ENCODE measurements at places on chromosomes 2 and 18. TPM values are rescaled to one million over a fixed set of nuclear protein-coding genes. Genes with fewer than 3 reads are reported as not detected.

The DTYMK gene
- total RNA-seq: 102 TPM

The QPCT gene
- total RNA-seq: 1.6 TPM

The MAL gene
- 264 TPM for total RNA-seq

The ALKAL2 gene
- 0.18 TPM for total RNA-seq

The SERPINB12 gene
- total RNA-seq: not detected

The RBM44 gene
- total RNA-seq: 1.1 TPM

The KCNF1 gene
- total RNA-seq: not detected

The MERTK gene
- total RNA-seq: 1.3 TPM

The CDK15 gene
- not detected for total RNA-seq

The DRC1 gene
- total RNA-seq: not detected

DNA sequence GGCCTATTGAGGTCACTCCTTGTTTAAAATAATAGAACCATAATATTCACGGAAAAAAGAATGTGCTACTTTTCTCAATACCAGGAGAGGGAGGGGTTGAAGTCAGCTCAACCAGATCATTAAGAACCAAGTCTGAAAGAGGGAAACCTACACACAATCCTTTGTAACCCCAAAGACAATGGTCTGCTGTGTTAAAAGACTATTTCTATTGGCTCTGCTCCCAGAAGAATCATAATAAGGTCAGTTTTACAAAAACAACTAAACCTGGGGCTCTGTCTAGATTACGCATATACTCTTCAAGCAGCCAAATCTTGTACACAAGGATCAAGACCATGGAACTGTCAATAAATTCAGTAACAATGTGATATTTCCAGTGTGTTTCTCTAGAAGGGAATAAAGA is 177.2 kb upstream of the CRIM1 start:
- no peak overlapping the region for H3K4me3 ChIP-seq
- H3K4me1 ChIP-seq: no peaks in the 10 kb centered on the region
- peaks cover 11% of the 10 kb centered on the region for H3K27me3 ChIP-seq
- no peaks in the 10 kb centered on the region for H3K36me3 ChIP-seq
- H3K27ac ChIP-seq: no peak overlapping the region
- no peak for DNase-seq

- no peak overlapping the region for H3K4me3 ChIP-seq
- H3K27ac ChIP-seq: no peak overlapping the region
- no peak for DNase-seq
Measured at GRCh38 chr2:205712508-205712907, 30.2 kb downstream of the NRP2 start.

- H3K27me3 ChIP-seq: no peaks in the 10 kb centered on the region
- H3K27ac ChIP-seq: no peak overlapping the region
- H3K4me1 ChIP-seq: peaks cover 8% of the 10 kb centered on the region
- DNase-seq: no peak
Measured at GRCh38 chr2:182763311-182763912, 47.4 kb downstream of the DNAJC10 start.

- H3K4me3 ChIP-seq: no peak overlapping the region
- peaks cover 4% of the 10 kb centered on the region for H3K27me3 ChIP-seq
- H3K36me3 ChIP-seq: no peaks in the 10 kb centered on the region
- no peak for DNase-seq
Measured at GRCh38 chr2:26617588-26618083, 23.5 kb downstream of the CIB4 start.

- H3K4me3 ChIP-seq: no peak overlapping the region
- no peak overlapping the region for H3K27ac ChIP-seq
- H3K27me3 ChIP-seq: no peaks in the 10 kb centered on the region
- no peak for DNase-seq
- H3K4me1 ChIP-seq: no peaks in the 10 kb centered on the region
Measured at GRCh38 chr2:17191223-17191622, 327.0 kb downstream of the RAD51AP2 start.

DNA sequence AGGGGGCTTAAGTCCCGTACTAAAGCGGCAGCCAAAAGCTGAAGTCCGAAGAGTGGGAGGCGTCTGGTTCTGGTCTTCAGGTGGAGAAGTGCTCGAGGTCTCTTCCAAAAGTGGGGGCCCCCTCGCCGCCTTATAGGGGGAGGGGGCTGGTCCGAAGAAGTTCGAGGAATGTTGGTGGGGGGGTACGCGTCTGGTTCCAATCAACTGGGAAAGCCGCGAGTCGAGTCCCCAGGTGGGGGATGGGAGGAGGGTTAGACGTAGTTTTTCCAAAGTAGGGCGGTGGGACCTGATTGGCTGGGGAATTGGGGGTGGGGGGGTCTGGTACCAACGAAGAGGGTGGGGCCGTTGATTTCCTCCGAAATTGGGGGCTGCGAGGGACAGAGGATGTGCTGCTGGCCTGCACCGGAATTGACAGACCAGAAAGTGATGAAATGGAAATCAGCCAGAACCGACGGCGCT is 594 bp downstream of the ITM2C start:
- no peak overlapping the region for H3K27ac ChIP-seq
- H3K4me1 ChIP-seq: peaks cover 24% of the 10 kb centered on the region
- peaks cover 61% of the 10 kb centered on the region for H3K27me3 ChIP-seq
- no peaks in the 10 kb centered on the region for H3K36me3 ChIP-seq
- peak overlapping the region; percentile 56 for H3K4me3 ChIP-seq
- no peak for DNase-seq

- no peaks in the 10 kb centered on the region for H3K36me3 ChIP-seq
- no peaks in the 10 kb centered on the region for H3K27me3 ChIP-seq
Measured at GRCh38 chr2:6372317-6372901, 493.3 kb downstream of the CMPK2 start.

DNA sequence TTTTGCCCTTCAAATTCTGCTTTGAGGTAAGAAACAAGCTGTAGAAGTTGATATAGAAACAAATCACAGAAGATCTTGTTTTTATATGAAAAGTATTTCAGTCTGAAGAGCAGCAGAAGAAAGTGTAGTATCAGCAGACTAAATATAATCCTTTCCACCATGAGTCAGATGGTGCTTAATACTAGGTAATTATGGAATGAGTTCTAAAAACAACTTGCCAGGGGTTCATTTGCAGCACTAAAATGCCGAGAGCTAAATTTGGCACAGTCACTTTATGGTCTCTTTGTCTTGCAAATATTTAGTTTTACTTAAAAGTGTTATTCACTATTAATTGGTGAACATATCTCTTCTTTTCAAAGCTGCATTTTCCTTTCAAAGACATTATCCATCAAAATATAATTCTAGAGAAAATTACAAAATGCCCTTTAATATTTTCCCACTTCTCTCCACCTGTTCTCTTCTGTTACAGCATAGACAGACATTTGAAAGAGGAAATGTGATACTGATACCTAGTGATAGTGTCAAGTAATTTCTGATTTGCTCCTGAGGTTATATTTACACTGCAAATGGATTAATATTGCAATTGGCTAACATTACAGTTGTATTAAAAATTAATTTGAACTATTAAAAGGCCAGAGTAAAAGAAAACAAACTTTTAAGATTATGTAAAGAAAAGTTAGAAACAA is 5.3 kb downstream of the MYL1 start:
- no peak for DNase-seq
- H3K27me3 ChIP-seq: no peaks in the 10 kb centered on the region
- no peak overlapping the region for H3K4me3 ChIP-seq
- no peaks in the 10 kb centered on the region for H3K36me3 ChIP-seq

DNA sequence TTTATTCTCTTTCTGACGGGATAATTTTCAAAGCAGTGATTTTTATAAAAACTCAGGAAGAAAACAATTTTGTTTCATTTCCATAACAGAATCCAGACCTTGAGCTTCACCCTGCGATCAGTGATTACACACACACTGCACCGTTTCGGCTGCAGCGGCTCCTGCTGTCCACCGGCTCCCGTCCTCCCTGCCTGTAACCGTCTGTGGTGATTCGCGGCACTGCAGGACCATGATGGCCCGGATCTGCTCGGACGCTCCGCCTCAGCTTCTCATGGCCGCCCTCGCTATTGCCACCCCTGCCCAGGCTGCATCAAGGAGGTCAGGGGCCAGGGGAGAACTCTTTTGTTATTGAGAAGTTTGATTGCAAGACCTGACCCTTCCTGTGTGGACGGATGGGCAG is 246.1 kb downstream of the TWIST2 start:
- DNase-seq: no peak
- no peaks in the 10 kb centered on the region for H3K4me1 ChIP-seq
- H3K4me3 ChIP-seq: no peak overlapping the region

- no peak for DNase-seq
- H3K27me3 ChIP-seq: no peaks in the 10 kb centered on the region
- H3K27ac ChIP-seq: no peak overlapping the region
- H3K36me3 ChIP-seq: no peaks in the 10 kb centered on the region
- H3K4me1 ChIP-seq: peaks cover 2% of the 10 kb centered on the region
Measured at GRCh38 chr2:237596520-237597195, 6.1 kb upstream of the RAB17 start.

- no peaks in the 10 kb centered on the region for H3K36me3 ChIP-seq
- H3K27me3 ChIP-seq: peaks cover 16% of the 10 kb centered on the region
- DNase-seq: no peak
- H3K4me1 ChIP-seq: no peaks in the 10 kb centered on the region
- H3K27ac ChIP-seq: no peak overlapping the region
- H3K4me3 ChIP-seq: no peak overlapping the region
Measured at GRCh38 chr18:48375150-48375800, 33.9 kb downstream of the ZBTB7C start.

DNA sequence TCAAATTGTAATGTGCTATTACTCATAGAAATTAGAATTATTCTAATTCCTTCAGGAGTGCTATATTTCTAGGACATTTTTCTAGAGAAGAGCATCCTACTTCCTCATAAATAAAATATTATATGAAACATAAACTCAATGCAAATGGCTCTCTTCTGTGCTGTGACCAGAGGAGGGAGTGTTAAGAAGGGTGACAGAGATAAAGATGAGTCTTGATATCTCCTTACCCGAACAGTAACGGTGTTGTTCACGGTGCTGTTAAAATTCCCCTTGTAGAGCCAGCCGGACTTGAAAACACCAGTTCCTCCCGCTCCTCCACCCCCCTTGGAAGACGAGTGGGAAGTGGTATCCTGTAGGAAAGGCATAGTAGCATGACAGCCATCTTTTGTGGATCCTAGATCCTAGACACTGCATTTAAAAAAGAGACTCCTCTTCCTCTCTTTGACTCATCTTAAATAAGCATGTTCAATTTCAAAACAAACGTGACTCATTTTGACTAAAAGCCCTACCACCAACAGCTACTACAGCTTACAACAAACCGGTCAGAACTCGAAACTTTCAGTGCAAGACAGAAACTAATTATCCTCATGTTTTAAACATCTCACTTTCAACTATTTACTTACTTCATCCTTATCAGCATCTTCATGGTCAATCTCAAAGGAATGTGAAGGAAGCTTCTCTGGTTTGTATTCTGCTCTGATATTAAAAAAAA is 156.3 kb downstream of the DOCK10 start:
- no peak overlapping the region for H3K4me3 ChIP-seq
- no peak for DNase-seq
- peaks cover 77% of the 10 kb centered on the region for H3K4me1 ChIP-seq
- no peaks in the 10 kb centered on the region for H3K27me3 ChIP-seq
- H3K36me3 ChIP-seq: peaks cover 81% of the 10 kb centered on the region

DNA sequence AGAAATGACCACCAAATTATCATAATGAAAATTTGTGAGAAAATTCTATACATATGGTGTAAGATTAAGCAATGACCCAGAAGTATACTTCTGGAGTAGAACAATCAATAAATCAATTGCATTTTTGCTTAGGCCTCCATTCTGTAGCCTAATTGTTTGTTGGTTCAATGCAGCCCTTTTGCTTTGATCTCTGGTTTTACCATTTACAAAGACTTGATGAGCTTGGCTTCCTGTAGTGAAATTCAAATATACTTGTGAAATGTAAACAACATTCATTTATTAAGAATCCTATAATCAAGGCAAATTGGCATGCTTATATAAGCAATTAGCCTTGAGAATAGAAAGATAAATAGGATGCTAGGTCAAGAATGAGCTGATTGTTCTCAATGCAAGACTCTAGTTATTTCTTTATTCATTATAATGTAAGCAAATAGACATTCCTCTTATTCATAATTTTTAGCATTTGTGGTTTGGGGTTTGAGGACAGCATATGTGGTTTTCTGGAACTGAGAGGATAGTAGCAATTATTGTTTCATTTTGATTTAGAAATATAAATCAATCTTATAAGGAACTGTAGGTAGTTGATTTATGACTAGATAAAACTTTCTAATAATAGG is 9.7 kb downstream of the FMNL2 start:
- no peak overlapping the region for H3K27ac ChIP-seq
- no peak overlapping the region for H3K4me3 ChIP-seq
- peaks cover 6% of the 10 kb centered on the region for H3K4me1 ChIP-seq
- no peaks in the 10 kb centered on the region for H3K36me3 ChIP-seq

- H3K27me3 ChIP-seq: no peaks in the 10 kb centered on the region
- H3K4me3 ChIP-seq: peak overlapping the region; percentile 98
- no peak for DNase-seq
- H3K36me3 ChIP-seq: peaks cover 3% of the 10 kb centered on the region
- peak overlapping the region; percentile 80 for H3K27ac ChIP-seq
Measured at GRCh38 chr2:69827796-69828540, 1.5 kb upstream of the GMCL1 start.

DNA sequence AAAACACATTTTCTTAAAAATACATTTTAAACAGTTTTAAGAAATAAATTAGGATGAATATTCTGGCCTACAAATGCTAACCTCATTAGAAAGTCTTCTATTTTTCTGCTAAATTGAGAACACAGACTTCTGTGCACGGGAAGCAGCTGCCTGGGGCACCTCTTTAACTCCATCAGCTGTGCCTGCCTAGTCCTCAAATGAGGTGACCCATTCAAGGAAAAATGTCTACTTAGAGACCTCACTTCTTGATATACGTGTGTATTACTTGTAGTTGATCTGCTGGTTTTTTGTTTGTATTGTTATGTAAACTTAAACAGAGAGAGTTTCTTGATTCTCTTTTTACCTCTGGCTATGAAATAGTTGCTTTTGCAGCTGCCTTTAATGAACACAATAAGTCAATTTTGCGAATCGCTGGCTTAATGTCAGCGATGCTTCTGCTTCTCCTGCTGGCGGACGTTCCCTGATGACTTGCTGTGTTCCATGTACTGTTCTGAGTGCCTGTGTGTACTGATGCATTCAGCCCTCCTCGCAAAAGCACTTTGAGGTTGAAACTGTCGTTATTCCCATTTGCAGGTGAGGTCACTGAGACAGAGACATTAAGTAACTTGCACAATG is 88.7 kb upstream of the TXNDC2 start:
- no peak overlapping the region for H3K4me3 ChIP-seq
- no peak overlapping the region for H3K27ac ChIP-seq
- H3K36me3 ChIP-seq: no peaks in the 10 kb centered on the region
- no peak for DNase-seq
- no peaks in the 10 kb centered on the region for H3K27me3 ChIP-seq

DNA sequence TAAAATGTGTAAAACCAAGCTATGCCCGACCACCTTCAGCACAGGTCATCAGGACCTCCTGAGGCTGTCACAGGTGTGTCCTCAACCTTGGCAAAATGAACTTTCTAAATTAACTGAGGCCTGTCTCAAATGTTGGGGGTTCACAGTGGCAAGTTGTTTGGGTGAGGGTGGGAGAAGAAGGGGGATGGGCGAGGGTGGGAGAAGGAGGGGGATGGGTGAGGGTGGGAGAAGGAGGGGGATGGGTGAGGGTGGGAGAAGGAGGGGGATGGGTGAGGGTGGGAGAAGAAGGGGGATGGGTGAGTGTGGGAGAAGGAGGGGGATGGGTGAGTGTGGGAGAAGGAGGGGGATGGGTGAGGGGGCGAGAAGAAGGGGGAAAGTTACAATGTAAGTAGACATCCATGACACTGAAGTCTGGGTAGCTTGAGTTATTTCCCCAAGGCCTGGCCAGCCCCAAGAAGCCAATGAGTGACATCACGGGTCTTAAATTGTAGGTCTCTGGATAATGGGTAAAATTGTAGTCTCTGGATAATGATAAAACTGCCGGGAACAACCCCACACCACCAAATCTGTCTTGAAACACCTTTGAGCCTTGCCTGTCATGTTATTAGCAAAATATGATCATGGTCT is 56.3 kb downstream of the TIMM21 start:
- H3K27me3 ChIP-seq: no peaks in the 10 kb centered on the region
- no peak overlapping the region for H3K4me3 ChIP-seq
- no peaks in the 10 kb centered on the region for H3K36me3 ChIP-seq
- no peak for DNase-seq
- H3K27ac ChIP-seq: no peak overlapping the region
